ENCODE measurements at places on chromosomes 16 and 17.

DNA sequence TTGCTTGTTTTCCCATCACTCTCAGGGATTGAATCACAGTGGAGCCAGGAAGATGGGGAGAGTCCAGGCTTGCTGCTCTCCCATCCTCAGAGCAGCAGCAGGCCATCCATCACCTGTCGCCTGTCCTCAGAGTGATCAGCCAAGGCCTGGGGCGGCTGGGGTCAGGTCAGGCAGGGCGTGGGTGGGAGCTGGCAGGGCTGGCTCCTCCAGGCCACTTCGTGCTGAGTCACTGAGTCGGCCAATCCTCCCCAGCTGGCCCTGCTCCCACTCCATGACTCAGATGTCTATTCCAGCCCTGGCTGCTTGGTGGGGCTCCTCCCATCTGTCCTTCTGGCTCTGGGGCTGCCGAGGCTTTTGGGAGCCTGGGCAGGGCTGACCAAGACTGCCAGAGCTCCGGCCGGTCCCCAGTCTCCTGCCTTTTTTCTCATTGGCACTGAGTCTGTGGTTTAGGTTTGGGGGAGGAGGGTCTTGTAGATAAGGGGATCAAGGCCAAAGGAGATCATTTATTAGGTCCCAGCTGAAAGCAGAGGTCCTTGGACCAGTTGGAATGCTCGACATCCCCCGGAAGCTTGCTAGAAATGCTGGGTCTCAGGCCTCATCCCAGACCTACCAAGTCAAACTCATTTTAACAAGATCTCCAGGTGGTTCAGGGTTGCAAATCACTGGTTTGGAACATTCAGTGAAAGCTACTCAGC lies 72.7 kb downstream of the ABCC1 start:
- DNase-seq = no peak

DNA sequence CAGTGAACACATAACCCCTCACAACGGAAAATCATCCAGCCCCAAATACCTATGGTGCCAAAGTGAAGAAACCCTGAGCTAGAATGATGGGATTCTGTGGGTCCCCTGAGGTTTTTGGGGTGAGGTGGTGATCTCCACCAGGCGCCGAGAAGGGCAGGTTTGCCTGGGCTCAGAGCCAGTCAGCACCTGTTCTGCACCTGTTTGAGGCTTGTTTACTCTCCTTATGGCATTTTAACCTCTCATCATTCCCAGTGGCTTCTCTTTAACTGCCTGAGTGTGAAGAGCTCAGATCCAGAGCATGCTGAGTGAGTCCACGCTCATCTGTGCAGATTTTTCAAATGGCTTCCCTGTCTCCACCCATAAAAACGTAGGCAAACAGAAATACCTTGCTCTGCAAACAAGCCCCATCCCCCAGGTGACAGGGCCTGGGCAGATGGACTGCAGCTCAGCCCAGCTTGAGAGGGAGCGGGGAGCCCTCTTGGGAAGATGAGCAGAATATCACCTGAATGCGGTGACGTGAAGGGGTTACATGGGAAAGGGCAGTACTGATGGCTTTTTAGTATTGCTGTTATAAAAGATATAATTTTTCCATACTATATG lies 40.1 kb upstream of the CLEC19A start:
- no peak for DNase-seq

- DNase-seq = no peak
Measured at GRCh38 chr16:75048054-75048453, 49.2 kb downstream of the ZNRF1 start.

DNA sequence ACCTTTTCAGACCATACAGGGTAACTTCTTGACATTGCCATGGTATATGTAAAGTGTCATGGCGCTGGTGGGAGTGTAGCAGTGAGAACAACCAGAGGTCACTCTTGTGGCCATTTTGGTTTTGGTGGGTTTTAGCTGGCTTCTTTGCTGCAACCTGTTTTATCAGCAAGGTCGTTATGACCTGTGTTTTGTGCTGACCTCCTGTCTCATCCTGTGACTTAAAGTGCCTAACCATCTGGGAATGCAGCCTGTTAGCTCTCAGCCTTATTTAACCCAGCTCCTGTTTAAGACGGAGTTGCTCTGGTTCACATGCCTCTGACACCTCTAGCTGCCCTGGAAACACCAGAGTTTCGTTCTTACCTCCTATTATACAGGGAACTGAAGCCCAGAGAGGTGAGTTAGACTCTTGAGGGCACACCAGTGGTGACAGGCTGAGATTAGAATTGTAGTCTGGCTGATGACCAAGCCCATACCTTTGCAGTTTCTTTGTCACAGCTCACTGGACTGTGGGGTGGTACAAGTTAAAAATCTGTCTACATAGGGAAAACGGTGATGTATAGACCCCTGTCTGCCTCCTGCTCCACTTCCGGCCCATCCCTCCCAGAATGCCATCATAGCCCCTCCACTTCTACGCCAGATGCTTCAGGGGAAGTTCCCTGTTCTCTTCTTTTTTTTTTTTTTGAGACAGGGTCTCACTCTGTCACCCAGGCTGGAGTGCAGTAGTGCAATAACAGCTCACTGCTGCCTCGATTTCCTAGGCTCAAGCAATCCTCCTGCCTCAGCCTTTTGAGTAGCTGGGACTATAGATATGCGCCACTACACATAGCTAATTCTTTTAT lies 21.0 kb downstream of the KSR1 start:
- peak; percentile 32 for DNase-seq

- no peak for DNase-seq
Measured at GRCh38 chr16:2820836-2821486, 3.9 kb downstream of the PRSS21 start.

DNA sequence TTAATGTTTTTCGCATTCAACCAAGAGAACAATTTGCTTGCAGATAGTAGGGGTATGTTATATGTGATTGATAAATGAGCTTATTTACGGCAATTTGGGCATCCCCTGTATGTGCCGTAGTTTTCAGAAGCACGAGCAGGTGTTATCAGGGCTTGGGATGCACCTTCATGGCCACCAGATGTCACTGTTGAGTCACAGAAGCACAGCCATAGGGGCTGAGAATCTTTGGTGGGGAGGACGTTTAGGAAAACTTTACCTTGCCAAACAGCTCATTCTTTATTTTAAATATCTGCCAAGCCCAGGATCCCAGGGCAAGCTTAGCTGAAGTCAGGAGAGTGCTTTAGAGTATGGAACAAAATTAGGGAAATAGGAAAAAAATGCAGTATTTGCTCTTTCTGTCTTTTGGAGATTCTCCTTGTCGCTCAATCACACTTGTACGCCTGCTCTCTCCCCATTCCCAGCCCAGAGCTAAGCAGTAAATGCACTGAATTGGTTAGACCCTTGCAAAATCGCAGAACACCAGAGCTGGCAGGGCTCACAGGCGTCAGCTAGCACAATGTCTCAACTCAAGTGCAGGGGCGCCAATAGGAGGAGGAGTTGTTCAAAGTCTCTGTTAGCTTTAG lies 93.6 kb upstream of the MPHOSPH6 start:
- peak; percentile 67 for DNase-seq

DNA sequence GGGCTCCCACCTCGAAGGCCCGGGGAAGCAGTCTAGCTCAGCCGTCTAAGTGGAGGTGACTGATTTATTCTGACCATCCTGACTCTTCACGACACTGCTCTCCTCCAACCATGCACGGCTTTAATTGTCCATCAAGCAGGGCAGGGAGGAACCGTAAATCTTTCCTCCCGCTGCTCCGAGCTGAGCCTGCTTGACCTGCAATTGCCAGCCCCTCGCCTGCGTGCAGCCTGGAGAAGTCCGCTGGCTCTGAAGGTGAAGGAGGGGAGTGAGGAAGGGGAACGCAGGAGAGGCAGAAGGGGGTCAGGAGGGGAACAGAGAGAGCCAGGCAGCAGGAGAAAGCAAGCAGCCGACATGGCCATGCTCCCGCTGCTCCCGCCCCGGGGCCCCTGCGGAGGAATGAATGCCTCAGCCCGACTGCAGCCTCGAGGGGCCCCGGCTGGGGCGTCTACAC lies 10.1 kb downstream of the RBFOX3 start:
- DNase-seq = no peak

DNA sequence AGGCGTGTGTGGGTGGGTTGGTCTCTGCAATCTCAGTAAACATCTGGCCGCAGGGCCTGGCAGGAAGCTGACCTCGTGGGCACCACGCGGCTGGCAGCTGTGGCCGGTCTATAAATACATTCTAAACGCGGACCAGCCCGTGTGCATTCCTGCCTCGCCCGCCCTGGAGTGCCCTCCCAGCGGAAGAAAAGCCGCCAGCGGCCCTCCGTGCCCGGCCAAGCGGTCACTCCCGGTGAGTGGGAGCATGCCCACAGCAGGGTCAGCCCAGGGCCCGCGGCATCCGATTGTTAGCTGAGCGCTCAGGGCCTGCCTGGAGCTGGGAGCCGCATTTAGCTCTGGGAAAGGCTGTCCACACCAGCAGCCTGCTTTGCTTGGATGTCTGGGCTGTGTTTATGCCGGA lies 10.3 kb downstream of the ZNF469 start:
- no peak for DNase-seq

- no peak for DNase-seq
Measured at GRCh38 chr17:80319999-80320344, 59.3 kb downstream of the RNF213 start.

GRCh38 chr17:13143001-13143400 lies 125.2 kb upstream of the ELAC2 start:
- DNase-seq = no peak

GRCh38 chr17:20032636-20033035 lies 23.5 kb downstream of the SPECC1 start:
- DNase-seq = no peak

DNA sequence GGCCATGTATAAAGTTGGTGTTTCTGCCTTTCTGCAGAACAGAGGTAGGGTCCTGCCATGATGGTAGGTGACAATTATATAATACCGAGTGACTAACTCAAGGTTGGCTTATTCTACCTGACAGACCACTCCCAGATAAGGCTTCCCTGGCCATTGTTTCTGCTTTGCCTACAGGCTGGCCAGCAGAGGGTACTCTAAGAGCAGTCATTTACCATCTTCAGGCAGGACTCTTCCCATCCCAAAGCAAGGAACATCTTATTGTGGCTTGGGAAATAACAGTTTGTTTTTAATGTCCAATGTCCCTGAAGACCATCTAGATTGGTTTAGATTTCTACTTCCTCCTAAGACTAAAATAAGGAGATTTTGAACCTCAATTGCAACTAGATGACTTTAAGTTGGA lies 74.1 kb downstream of the SNX11 start:
- DNase-seq = no peak

DNA sequence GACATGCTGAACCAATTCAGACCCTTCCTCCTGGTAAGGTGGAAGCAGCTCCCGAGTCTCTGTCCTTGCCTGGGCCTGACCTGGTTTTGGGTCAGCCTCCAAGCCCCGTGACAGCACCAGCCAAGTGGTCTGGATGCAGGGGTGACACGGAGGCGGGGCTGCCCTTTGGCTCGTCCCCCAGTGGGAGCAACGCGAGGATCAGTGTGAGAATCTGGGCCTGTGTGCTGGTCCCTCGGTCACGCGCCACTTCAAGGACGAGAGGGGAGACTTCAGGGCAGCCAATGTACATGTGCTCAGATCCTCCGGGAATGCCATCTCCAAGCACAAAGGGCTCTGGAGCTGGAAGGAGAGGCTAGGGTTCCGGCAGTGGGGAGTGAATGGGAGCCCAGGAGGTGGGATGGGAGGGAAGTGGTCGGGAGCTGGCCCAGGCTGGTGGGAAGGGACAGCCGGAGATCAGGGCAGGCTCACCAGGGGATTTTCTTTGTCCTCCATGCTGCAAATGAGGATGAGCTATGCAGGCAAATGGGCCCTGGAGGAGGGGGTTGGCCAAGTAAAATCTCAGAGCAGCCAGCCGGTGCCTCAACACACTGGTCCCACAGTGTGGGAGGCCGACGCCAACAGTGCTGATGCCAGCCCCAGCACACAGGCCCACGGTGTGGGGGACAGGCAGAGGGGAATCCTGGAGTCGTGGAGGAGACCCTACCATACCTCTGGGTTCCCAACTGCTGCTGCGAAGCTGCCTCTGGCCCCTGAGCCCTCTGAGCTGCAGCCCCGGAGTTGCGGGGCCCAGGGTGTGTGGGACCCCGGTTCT lies 4.2 kb upstream of the NDRG4 start:
- no peak for DNase-seq

DNA sequence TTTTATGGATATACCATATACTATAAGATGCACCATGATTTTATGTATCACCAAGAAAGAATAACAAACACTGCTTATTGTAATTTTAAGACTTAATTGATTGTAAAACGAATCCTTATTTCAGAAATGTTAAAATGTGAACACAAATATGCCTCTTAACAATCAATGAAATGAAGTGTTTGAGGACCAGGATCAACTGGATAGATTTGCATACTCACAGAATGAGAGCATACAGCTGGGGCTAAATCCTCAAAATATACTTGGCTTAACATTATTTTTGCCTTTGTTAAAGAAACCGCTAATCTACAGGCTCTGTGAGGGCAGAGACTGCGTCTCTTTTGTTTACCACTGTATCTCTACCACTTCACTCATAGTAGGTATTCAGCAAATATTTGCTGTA lies 93.6 kb downstream of the SPACA3 start:
- no peak for DNase-seq

- DNase-seq = no peak
Measured at GRCh38 chr17:40848583-40849235, 18.3 kb downstream of the KRT12 start.

DNA sequence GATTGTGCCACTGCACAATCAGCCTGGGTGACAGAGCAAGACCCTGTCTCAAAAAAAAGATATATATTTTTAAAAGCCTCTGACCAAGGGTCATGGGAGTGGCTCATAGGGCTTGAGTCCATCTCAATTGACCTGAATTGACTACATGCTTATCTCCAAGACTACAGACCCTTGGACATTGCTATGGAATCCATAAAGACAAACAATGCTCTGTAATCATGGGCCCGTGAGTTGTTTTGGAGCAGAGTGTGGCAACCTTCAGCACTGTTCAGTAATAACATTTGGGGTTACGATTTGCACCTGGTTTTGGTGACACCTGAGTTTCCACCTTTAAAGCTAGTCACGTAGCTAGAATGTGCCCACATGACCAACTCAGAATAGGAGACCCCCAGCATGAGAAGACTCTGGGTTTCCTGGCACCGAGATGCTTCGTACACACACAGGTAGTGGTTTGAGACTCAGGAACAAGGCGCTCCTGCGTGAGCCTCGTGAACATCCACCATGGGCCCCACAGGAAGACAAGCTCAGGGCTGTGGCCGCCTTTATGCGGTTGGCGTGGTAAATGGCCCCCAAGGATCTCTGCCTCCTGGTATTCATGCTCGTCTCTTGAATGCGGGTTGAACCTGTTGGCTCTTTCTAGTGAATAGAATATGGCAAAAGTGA lies 66.6 kb upstream of the RPH3AL start:
- no peak for DNase-seq

- DNase-seq = no peak
Measured at GRCh38 chr16:68247400-68247799, 2.2 kb downstream of the PLA2G15 start.

GRCh38 chr17:42247734-42248133 lies 28.5 kb downstream of the STAT5B start:
- no peak for DNase-seq

- DNase-seq = no peak
Measured at GRCh38 chr16:74469946-74470478, 48.7 kb upstream of the CLEC18B start.
